ENCODE measurements at places on chromosomes 3 and 15.

DNA sequence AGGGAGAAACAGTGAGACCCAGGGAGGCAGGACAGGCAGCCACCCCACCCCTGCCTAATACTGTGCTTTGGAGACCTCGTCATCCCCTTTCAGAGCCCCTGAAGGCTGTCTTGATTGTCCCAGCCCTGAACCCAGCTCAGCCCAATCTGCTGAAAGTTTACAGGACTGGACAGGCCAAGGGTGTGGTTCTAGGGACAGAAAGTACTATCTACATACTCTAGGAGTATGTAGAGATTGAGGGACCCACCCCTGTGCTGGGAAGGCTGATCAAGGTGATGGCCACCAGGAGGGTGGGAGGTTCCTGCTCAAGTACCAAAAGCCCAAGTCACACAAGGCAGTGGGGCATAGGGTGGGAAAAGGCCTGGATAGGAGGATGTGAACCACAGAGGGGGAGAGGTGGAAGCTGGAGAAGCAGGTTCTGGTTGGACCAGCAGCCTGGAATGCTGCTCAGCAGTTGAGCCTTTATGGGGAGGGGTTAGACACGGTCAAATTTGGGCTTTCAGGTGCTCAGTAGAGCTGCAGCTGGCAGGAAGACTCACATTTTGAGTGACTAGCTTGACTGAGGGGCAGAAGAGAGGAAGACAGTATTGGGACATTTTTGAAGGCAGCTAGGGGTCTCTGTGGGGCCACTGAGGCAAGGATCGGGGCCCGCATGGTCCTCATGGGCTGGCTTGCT is 6.7 kb downstream of the NBEAL2 start:
- no peak for DNase-seq

DNA sequence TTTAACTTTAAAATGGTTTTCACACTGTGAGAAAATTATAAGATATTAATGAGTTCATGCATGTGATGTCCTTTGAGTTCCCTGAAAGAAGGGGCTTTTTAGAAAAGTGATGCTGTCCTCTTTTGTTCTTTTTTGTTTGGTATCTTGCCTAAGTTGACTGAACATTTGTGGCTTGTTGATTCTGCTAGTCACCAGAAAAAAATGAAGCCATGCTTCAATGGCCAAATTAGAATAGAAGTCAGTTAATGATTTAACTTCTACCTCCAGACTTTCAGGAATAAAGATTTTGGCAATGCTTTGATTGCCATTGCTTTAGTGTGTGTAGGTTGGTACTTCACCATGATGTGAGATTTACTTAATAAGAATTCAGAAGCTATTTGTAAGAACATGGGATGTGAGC is 260.6 kb upstream of the NECTIN3 start:
- no peak for DNase-seq

DNA sequence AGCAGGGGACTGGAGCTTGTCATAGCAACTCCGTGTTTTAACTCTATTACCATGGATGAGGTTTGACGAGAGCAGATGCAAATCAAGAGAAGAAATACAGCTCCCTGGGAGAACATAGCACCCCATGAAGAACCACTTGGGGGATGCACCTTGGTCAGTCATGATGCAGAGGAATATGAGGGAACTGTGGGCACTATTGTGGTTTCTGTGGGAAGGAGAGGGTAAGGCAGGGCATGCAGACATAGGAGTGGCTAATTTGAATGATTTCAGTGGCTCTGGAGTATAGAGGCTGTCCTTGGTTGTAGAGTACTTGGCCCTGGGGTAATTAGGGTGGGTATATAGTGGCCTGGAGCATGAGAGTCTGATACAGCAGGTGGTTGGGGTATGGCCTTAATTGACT is 131.9 kb downstream of the EDEM1 start:
- no peak for DNase-seq

DNA sequence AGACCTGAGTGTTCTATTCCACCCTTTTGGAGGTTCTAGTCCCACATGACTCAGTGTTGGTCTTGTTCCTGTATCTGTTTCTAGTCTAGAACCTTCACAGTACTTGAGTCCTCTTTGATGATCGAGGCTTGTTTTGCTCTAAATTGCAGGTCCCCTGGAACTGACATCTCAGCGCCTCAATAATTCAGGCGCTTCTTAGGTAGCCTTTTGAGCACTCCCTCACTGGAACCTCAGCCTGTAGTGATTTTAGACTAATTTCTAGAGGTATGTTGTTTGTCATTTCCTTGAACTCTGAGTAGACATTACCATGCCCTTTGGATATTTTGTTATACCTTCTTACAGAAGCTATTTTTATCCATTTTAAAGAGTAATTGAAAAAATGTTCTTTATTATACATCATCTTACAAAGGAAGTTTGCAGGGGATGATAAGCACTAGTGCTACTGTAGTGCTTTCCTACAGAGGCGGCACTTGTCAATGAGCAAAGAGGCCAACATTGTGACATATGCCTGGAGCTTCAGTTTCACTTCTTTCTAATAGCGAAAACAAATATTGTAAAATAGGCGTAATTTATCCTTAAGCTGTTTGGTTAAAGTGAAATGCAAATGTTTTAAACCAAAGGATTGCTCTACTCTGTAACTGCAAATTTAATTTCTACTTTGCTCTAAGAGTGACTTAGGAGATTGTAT is 75.7 kb downstream of the EFL1 start:
- DNase-seq: no peak

- no peak for DNase-seq
Measured at GRCh38 chr15:55789066-55789660, 46.2 kb upstream of the PRTG start.

- no peak for DNase-seq
Measured at GRCh38 chr15:29612096-29612495, 210.2 kb downstream of the TJP1 start.

GRCh38 chr3:149333176-149333859 is at the start of gene TM4SF18:
Gene TM4SF18 (minus strand): TSS chr3:149333636. CDS start chr3:149333382, 254 bp downstream.
- no peak for DNase-seq

DNA sequence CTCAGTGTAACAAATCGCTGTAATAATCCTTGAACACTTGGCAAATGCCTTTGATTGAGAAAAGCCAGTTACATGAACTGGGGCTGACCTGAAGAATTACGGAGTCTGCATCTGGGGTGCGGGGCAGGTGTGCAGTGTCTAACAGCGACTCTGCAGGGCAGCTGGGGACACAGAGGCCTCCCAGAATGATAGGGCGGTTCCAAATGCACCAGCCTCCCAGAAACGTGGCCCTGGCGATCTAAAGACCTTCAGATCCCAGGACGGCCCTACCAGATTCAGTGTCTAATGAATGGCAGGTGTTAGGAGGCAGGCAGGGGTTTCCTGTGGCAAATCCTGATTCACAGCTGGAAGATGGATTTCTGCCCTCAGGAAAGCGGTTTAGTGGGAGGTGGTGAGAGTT is 100.5 kb upstream of the RGMA start:
- DNase-seq: no peak

GRCh38 chr3:182717216-182717615 is 76.1 kb upstream of the ATP11B start:
- no peak for DNase-seq

DNA sequence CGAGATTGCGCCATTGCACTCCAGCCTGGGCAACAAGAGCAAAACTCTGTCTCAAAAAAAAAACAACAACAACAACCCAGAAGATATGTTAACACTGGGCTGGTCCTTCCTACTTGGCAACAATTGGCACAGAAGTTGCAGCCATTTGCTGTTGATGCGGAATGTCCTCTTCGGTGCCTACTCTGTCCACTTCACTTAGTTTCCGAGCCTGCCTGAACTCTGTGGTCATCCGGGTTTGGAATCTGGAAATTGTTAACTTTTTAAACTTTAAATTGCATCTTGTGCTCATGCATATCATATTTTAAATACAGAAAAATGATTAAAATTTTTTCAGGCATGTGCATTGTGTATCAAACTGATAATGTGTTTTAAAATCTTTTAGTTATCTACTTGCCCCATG is 81.5 kb downstream of the FNDC3B start:
- no peak for DNase-seq

DNA sequence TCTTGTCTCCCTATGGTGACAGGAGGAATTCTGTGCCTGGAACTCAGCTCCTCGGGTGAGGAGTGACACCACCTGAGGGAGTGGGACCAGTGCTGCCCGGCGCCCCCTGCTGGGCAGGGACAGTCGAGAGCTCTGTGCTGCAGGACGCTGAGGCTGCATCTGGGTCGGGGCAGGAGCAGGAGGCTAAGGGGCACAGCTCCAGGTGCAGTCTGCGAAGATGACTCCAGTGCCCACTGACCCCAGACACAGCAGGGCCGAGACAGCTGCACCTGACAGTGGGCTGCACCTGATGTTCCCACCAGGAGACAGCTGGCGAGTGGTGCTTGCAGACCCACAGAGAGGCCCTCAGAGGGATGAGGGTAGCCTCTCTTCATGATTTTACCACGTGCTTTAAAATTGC is 152.9 kb downstream of the ATP10A start:
- DNase-seq: no peak
